ENCODE measurements at places on chromosomes 3 and 15.

- no peak for DNase-seq
Observed at GRCh38 chr3:71197841-71198565, 385.5 kb downstream of the FOXP1 start.

DNA sequence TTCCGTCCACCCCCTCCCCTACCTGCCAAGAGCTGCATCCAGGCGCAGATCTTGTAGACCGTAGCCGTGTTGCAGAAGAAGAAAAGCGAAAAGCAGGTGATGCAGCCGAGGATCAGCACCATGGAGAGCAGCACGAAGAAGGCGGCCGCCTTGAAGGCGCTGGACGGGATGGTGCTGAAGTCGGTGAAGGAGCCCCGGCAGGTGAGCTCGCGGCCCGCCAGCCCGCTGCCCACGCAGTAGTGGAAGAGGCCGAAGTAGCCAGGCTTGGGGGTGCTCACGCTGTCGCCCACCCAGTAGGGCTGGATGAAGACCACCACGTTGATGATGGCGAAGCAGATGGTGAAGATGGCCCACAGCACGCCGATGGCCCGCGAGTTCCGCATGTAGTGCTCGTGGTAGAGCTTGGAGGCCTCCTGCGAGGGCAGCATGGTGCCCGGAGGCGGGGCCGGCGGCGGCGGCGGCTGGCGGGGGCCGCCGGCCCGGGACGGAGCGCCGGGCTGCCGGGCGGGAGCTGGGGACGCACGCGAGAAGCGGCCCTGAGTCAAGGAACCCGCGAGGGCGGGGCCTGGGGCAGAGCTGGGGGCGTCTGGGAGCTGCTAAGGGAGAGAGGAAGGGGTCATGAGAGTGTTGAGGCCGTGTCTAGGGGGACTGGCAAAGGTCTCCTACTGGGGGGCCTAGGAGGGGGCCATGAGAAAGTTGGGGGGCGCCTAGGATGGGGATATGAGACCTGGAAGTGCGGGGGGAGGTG is 1.2 kb downstream of the LHFPL4 start:
- DNase-seq, result peak; percentile 10

- no peak for DNase-seq
Observed at GRCh38 chr3:123424999-123425712, 23.7 kb downstream of the ADCY5 start.

DNA sequence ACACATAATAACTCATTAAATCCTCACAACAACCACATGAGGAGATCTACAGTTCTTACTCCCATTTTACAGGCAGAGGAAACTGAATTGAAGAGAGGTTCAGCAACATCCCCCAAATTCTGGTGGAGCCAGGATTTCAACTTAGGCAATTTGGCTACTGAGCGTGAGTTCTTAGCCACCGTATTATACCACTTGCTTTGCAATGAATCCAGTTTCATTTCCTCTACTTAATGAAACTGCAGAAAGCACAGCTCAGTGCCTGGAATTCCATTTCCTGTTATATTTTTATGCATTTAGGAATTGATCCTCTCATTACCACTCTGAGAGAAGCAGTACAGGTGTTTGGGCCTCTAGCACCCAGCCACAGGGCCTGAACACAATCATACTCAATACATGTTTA is 4.3 kb downstream of the ZNF860 start:
- DNase-seq, result no peak

DNA sequence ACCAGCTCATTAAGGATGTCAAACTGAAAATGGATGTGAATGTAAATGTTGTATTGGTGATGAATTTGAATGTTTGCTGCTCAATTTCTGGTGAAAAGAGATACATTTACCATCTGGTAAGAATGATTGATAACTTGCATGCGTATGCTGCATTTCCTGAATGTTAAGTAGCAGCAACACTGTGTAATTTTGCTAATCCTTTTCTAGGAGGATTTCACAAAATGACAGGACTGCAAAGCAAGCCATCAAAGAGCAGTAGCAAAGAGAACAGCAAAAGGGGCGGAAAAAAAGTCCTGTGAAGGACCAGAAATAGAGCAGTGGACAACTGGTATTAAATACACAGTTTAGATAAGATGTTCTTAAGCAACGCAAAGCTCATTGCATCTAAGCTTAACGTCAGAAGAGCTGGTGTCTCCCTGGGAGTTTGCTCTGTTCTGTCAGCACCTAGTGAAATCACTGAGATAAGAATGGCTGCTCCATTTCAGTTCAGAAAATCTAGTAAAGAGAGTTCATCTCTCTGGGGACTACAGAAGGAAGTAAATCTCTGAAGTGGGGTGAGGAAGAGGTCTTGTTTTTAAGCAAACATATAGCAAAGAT is 23.5 kb upstream of the PAQR5 start:
- no peak for DNase-seq

DNA sequence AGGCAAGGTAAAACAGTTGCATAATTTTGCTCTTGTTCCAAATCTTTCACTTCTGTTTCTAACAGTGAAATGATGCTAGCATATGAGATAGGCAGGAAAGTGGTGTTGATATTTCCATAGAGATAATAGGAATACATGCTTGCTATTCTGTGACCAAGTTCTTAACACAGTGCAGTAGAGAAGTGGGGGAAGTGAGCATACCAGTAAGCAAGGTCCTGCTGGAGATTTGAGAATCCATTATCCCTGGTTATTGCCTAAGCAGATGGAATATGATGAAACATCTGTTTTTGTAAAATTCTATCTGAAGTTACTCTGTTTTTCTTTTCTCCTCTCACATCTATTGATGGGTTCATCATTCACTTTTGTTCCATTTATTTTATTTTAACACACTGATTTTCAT is 28.7 kb downstream of the USP8 start:
- no peak for DNase-seq

DNA sequence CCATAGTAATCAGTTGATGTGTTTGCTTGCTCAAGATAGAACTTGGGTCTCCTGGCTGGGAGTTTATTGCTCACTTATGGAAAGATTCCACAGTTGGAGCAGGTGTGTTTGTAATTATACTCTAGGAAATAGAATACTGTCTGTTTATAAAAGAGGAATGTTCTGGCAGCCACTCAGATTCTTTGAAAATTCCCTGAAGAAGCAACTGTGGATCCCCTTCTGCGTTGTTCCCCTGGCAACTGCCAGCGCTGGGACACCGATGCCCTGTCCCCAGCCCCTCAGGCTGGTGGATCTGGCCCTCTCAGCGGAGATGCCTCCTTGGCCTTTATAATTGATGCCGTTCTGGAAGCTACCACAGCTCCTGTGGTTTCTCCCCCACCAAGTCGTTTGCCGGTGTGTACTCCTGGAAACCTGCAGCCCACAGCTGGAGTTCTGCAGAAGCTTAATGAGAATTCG is 225.9 kb downstream of the ITPR1 start:
- DNase-seq, result no peak

- no peak for DNase-seq
Observed at GRCh38 chr3:134615743-134616142, 35.1 kb downstream of the KY start.

DNA sequence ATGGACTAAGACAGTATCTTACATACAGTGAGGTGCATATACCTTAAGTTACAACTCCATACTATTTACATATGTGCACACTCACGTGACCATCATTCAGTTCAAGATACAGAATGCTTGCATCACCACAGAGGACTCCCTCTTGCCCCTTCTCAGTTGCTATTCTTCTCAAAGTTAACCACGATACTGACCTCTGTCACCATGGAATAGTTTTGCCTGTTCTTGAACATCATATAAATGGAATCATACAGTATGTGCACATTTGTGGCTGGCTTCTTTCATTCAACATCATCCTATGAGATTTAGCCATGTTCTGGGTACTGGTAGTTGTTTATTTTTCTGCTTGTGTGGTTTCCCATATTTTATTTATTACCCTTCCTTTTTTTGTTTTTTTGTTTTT is 10.4 kb upstream of the ZSCAN2 start:
- no peak for DNase-seq

GRCh38 chr3:186759231-186759930 is 24.0 kb upstream of the EIF4A2 start:
- DNase-seq, result no peak

DNA sequence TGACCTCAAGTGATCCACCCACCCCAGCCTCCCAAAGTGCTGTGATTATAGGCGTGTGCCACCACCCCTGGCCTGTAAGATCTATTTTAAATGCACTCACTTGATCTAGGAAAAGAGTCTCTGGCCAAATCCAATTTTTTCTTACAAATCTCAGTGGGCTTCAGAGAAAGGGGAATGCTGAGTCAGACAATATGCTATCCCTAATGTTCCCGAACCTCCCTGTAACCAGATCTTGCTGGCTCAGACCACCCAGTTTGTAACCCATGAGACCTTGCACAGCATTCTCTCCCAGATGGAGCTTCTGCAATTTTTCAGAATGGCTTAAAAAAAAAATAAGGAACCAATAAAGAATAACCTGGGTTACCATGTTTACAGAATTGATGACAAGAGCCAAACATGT is 205.8 kb downstream of the RYR3 start:
- no peak for DNase-seq

DNA sequence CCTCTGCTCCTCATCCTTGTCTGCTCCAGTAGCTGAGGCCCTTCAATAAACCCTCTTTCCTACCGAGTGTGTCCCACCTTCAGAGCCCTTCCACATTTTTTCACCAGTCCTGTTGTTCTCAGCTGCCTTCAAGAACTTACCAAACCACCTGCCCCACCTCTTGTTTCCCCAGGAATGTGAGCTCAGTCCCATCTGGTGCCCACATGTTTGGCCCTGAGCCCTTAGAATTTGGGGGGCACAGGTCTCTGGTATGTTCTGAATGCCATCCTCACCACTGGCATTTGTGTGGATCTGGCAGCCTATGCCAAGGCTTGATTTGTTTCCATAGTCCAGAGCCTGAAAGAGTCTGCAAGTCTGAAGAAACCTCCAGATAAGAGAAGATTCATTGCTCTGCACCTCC is 315.2 kb upstream of the PPP2R3A start:
- no peak for DNase-seq

GRCh38 chr15:65311760-65312159 is 7.3 kb downstream of the RNU5B-1 start:
- no peak for DNase-seq

GRCh38 chr3:152416808-152417580 is 148.3 kb downstream of the MBNL1 start:
- no peak for DNase-seq

- DNase-seq, result no peak
Observed at GRCh38 chr3:172541945-172542488, 18.8 kb upstream of the TNFSF10 start.

DNA sequence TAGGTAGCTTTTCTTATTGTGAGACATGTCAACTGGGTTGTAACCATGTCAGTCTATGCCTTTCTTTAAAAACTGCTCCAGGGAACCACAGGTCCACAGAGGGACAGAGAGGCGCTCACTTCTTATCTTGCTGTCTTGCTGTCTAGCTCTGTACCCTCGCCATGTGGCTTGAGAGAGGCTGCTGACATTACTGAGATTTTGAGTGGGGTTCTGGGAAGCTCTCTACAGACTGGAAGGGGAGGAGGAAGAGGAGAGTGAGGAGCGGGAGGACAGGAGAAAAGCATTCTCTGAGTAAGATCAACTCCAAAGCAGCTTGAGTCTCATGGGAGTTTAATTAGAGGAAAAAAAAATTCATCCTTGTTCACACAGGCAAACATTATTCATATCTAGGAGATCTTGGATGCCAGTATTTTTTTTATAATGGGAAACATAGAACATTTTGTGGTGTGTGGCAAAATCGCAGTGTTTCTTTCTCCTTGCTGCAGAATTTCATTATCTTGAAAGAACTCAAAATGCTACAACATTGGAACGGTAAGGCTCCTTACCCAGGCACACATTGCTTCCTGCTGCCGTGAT is 1037.0 kb upstream of the NR2F2 start:
- DNase-seq, result no peak

DNA sequence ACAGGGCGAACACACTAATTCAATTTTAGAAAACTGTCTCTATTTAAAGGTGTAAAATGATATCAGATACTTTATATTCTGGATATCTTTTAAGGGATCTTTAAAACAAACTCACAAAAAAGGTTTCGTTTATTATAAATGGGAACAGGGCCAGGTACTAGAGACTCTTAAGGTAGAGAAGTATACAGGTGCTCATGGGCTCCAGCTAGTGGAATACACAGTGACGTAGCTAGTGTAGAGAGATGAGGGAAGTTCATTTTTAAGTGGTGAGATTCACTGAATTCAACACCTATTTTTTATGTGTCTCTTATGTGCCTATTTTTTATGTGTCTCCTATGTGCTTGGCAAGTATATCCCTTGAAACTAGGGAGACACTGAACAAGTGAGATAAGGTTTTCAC is 132.7 kb upstream of the FAM3D start:
- no peak for DNase-seq

GRCh38 chr15:50911621-50912020 is 3.1 kb downstream of the AP4E1 start:
- no peak for DNase-seq

- DNase-seq, result peak; percentile 29
Observed at GRCh38 chr15:66472176-66472999, 25.2 kb downstream of the SNAPC5 start.

- DNase-seq, result no peak
Observed at GRCh38 chr3:77459926-77460325, 420.0 kb downstream of the ROBO2 start.

DNA sequence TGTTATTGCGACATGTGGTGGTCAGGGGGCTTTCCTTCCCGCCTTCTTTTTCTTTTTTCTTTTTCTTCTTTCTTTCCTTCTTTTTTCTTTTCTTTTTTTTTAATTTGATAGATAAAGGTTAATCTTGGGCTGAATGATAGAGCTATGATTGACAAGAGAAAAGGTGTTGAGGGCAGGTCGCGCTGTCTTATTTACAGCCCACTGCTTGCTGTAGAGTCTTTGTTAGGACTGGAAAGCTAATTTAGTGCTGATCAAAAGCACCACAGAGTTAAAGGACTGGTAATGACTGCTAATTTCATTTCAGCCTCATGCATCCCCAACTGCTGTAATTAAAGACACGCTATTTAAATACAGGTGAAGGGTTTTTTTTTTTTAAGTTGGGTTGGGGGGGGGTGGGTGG is 10.6 kb upstream of the SOX2 start:
- DNase-seq, result no peak

DNA sequence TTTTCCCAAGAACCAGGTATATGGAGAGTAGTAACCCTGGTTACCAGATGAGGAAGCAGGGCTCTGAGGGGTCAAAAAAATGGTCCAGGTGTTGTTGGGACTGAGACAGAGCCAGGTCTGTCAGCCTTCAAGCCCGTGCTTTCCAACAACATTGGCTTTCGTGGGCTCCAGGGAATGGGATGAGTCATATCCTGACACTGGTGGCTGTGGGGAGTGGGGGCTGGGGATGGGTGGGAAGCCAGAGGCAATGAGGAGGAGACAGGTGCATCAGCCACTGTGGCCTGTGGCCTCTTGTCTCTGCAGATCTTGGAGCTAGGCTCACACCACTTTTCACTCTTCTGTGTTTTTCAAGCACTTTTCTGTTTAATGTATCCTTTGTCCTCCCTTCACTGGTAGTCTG is 38.2 kb downstream of the CORO2B start:
- no peak for DNase-seq

DNA sequence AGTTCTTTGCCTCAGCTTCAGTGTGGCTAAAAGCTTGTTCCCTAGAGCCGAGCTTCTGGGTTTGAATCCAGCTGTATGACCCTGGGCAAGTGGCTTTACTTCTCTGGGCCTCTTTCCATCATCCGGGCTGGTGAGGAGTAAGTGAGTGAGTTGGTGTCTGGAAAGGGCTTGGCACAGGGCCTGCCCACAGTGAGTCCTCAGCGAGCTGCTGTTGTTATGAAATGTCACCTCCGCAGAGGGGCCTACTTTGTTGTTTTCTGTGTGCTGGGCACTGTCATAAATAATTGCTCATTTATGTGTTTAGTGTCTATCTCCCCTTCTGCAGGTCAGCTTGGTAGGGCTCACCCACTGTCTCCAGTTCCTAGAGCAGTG is 31.7 kb downstream of the SLC6A6 start:
- DNase-seq, result no peak

Measured in T-helper 1 cell (primary cell).